BE2C (cell line): ENCODE measurements at places on chromosomes 3 and 15.

DNA sequence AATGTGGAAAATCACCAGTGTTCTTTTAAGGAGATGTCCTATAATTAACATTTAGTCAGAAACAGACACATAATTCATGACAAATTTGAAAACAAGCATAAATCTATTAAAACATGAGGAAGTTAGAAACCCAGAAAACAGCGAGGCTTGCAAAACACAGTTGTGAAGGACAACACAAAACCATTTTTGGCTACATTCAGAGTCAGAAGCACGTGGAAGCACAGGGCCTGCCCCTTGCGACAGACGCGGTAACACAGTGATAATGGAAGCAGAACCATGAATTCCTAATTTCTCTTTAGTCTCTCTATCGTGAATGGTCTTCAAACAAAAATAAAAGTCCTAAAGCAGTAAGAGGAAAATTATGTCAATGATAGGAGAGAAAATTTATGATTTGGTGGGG is 12.2 kb downstream of the NCEH1 start:
- DNase-seq: no peak

- DNase-seq: no peak
Measured at GRCh38 chr3:141170678-141171295, 60.8 kb upstream of the PXYLP1 start.

DNA sequence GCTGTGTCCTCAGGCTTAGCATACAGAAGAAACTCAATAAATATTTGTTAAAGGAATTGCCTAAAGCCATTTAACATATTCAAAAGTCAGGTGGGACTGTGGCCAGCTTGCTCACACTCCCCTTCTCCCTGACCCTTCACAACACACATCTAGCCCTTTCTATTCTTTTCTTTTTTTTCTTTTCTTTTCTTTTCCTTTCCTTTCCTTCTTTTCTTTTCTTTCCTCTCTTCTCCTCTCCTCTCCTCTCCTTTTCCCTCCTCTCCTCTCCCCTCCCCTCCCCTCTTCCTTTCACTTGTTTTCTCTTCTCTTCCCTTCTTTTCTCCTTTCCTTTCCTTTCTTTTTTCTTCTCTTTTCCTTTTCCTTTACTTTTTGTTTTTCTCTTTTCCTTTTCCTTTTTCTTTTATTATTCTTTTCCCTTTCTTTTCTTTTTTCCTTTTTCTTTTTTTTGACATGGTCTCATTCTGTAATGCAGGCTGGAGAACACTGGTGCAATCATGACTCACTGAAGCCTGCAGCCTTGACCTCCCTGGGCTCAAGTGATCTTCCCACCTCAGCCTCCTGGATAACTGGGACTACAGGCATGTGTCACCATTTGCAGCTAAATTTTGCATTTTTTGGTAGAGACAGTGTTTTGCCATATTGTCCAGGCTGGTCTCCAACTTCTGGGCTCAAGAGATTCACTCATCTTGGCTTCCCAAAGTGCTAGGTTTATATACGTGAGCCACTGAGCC is 377.8 kb downstream of the GRM7 start:
- no peak for DNase-seq

DNA sequence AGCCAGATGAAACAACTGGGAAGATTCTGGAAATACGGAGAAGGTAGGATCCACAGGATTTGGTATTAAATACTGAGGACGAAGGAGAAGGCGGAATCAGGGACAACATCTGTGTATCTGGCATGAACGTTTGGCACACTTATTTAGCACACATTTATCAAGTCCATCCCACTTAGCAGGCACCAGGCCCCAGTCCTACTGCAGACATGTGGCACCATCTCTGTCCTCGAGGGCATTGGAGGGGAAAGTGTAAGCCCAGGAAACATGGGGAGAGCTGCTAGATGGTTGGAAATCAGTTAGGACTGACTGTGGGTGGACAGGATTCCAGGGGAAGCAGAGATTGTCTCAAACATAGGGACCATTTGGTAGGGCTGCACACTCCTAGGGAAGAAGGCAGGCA is 29.0 kb upstream of the LCTL start:
- peak; percentile 62 for DNase-seq
